ENCODE measurements at places on chromosomes 12 and 14.

- no peak for DNase-seq
Measured at GRCh38 chr14:96250485-96250884, 5.5 kb upstream of the BDKRB1 start.

- no peak for DNase-seq
Measured at GRCh38 chr12:120227233-120228040, 26.5 kb upstream of the RPLP0 start.

DNA sequence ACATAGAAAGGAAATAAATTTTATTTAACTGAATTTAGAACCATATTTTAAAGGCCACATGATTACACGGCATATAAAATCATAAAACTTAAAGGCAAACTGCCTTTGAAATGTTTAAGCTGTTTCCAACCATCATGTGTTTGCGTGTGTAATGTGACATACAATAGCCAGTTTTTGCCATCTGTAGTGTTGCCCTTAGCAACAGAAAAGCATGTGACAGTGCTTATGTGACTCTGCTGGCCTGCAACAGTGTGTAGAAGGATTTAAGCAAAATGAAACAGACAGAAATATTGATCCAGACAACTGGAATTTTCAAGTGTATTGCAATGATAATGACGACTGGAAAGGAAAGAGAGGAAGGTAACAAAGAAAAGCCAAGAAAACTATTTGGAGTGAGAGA, 49.5 kb downstream of the TSPAN19 start:
- DNase-seq, result no peak

GRCh38 chr12:49909826-49910225, 6.1 kb upstream of the FAIM2 start:
- no peak for DNase-seq

DNA sequence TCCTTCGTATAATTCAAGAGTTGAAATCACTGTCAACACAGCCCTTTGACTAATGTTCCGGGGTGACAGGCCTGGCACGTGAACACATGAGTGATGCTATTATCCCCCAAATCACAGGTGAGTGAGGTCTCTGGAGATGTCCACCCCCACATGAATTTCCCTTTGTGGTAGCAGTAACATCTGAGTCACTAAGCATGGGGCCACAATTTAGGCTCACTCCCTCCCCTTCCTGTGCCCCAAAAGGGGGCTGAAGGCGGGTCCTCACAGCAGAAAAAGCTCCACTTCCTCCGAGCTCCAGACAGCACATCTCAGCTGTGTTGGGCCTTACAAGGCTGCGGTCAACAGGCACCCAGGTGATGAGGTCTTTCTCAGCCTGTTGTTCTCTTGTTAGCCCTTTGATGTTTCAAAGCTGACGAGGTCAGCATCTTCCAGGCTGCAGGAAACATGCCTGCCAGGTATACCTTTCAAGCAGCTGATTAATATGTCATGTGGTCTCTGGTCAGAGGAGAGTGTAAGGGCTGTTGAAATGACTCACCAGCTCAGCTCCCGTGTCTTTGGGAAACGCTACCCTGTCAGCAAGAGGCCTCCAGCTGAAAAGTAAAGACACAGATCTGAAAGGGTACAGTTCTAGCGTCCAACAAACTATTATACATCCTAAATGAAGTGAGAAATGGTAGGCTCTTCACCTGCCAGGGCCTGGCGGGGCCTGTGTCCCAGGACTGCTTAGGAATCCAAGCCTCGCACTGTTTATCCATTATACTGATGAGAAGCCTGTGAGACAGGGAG, 107.3 kb downstream of the ZFP36L1 start:
- DNase-seq, result peak; percentile 70

DNA sequence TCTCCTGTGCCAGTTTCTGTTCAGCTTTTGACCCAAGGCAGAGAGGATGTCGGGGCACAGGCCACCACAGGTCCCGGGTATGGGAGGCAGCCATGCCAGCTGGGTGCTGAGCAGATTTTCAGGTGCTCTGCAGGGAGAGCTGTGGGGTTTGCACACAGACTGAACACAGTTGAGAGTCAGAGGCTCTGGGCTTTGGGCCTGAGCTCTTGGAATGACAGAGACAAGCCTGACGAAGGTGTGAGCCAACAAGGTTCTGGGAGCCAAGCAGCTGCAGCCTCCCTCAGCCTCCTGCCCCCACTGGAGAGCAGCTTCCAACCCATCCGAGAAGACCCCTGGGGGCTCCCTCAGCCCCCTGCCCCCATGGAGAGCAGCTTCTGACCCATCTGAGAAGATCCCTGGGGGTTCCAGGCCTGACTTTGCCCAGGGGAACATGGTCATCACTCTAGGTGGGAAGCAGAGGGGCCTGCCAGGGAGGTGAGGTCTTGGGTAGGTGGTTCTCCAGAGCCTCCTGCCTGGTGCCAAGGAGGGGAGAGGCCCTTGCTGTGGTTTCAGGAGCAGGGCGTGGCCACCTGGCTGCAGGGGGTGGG, 13.8 kb downstream of the FBRSL1 start:
- DNase-seq, result no peak

GRCh38 chr12:124788936-124789555, 74.6 kb downstream of the SCARB1 start:
- DNase-seq, result no peak

- DNase-seq, result peak; percentile 17
Measured at GRCh38 chr14:23008831-23009230, 1.1 kb downstream of the C14orf93 start.

DNA sequence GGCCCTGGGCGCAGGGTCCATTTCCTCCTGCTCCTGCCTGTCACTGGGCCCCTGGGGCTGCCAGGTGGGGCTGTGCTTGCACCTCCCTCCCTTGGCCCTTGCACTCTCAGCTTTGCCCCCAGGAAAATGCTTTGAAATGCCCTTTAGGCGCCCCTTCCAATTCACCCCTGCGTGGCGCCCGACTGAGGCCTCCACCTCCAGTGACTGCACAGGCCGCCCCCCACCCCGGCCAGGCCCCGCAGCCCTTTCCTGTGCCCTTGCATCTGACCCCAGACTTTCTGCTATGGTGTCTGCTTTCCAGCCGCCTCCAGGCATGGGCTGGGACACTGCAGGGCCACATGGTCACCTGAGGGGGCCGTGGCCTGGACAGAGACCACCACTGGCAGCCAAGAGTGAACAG, 17.4 kb downstream of the DDX54 start:
- no peak for DNase-seq

DNA sequence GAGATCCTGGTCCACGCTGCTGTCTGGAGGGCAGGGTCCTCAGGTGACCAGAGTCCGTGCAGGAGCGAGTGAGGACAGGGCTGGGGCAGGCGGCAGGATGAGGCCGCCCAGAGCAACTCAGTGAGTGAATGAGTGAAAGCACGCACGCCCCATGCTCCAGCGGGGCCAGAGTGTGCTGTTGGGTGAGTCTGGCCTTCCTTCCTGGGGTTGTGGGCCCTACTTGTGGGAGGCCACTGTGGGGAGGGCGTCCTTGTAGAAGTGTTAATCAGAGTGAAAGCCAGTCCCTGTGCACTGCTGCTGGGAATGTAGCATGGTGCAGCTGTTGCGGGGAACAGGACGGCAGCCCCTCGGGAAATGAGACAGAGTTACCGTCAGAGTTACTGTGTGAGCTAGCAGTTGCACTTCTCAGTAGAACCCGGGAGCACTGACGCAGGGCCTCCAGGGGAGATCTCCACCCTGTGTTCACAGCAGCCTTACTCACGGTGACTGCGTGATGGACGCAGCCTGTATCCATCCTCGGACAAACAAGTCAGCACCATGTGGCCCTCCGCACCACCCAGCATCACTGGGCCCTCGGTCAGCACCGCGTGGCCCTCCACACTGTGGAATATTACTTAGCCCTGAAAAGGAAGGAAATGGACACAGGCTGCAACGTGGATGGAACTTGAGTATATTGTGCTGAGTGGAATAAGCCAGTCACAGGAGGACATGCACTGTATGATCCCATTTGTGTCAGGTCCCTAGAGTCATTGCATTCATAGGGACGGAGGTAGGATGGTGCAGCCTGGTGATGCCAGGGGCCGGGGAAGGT, 22.1 kb downstream of the PACS2 start:
- DNase-seq, result no peak

GRCh38 chr12:58809064-58809607, 111.2 kb downstream of the LRIG3 start:
- no peak for DNase-seq

- DNase-seq, result no peak
Measured at GRCh38 chr12:57888409-57889157, 42.1 kb upstream of the CTDSP2 start.

GRCh38 chr14:67982711-67983608, 163.4 kb downstream of the RAD51B start:
- no peak for DNase-seq

GRCh38 chr12:65607401-65607841, 216.9 kb upstream of the HMGA2 start:
- DNase-seq, result no peak

- DNase-seq, result no peak
Measured at GRCh38 chr14:89012282-89013097, 188.0 kb downstream of the TTC8 start.

DNA sequence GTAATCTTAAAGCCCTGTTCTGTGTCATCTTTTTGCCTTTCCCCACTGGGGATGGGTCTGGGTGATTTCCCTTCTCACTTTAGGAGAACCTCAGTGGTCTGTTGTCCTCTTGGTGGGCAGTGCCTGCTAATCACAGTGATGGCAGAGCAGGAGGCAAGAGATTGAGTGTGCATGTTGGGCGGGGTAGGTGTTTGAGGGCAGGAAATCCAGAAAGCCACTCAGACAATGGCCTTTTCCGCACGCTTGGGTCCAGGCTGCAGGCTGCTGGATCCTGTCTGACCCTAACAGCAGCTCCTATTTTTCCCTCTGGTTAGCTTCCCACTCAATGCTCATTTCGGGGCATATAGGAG, 13.7 kb upstream of the ITGA5 start:
- no peak for DNase-seq

DNA sequence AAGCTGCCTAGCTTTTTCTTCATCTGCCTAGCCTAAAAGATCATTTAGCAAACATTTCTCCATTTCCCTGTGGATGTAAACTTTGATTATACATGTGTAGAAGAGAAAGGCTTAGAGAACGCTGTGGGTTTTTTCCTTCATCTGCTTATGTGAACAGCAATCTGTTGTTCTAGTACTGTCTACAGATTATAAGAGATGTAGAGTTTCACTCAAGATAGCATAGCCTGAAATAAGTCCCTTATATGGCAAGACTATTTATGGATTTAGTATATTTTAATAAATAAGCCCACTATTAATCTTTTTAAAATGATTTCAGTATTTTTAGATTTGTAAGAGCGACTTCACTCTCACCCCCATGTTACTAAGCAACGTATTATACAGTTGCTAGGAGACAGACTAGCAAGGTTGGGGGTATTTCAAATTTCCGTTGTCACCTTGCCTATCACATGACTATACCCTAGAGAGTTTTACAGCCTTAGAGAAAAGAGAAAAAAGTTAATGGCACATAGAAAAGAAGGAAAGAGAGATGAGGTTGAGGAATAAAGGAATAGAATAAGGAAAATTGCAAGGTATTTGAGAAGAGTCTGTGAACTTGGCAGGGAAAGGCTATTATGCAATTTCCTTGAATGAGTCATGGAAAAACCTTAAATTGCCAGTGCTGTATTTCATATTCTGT, 12.2 kb upstream of the TUBA1A start:
- no peak for DNase-seq

- no peak for DNase-seq
Measured at GRCh38 chr14:91047174-91047753, 13.2 kb downstream of the RPS6KA5 start.

DNA sequence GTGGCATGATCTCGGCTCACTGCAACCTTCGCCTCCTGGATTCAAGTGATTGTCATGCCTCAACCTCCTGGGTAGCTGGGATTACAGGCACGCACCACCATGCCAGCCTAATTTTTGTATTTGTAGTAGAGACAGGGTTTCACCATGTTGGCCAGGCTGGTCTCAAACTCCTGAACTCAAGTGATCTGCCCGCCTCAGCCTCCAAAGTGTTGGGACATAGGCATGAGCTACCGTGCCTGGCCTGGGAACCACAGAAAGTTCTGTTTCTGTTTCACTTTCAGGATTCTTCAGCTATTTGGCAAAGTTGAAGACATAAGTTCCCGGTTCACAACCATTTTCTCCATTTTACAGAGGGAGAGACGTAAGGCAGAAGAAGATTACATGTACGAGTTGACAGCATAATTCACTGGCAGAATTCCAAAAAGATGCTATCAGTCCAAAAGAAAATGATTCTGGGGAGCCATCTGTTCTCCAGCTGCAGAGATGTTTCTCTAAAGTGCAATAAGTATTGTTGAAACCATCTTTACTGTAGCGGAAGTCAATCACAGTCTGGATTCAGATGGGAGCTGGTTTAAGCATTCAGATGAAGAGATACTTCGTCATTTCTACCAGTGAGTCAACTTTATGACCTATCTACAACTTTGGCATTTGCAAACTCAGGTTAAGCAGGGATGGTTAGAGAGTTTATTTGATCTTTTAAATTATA, 8.1 kb upstream of the RNF34 start:
- DNase-seq, result no peak

DNA sequence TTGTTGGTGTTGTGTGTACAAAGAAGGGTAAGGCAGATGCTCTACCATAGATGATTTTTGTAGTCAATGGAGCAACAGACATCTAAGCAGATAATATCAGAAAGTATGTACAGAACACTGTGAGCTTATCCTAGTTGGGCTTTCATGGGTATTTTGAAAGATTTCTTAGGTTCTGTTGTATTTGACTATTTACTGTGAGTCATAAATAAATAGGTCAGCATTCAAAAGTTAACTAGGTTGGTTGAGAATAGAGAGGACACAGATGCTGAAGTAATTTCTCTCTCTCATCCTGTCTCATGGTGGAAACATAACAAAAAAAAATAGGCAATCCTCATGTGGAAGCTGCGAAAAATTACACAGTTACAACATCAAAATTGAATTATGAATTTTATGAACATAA, 413.5 kb downstream of the CCDC91 start:
- DNase-seq, result no peak

DNA sequence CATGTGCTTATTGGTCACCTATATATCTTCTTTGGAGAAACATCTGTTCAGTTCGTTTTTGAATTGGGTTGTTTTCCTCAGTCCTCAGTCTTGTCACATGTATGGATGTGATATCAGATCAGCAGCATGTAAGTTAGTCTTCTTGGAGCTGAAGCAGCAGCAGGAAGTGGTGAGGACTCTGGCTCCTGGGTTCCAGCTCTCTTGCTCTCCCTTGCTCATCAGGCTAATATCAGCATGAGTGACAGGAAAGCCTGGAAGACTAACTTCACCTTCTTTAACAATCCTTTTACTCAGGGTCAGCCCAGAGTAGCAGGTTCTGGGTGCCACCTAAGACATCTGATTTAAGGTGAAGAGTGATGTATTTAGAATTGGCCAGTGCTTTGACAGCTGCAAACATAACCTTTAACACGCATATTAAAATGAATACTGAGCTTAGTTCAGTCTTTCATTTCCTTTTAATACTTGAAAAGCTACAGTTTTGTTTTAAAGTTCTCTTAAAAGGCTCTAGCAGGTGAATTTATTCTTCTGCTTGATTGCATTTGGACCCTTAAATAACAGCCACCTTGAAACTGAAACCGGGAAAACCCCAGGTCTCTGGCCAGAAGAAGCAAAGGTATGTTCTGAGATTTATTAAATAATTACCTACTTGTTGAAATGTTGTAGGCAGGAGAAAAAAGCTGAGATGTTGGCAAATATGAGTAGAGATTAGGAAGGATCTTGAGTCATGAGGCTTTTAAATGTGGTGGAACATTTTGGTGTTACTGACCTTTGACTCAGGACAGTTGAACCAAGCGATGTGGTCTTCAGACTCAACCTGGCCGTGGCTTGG, 54.3 kb downstream of the DRAM1 start:
- no peak for DNase-seq

Data from T-helper 1 cell (primary cell).